Neural crest cell (in vitro differentiated cells): ENCODE measurements at places on chromosomes 1 and 21.

GRCh38 chr1:223245983-223246382 lies 102.9 kb upstream of the TLR5 start:
- DNase-seq, result no peak

GRCh38 chr1:85692730-85693314 lies 15.4 kb downstream of the ZNHIT6 start:
- no peak for DNase-seq

DNA sequence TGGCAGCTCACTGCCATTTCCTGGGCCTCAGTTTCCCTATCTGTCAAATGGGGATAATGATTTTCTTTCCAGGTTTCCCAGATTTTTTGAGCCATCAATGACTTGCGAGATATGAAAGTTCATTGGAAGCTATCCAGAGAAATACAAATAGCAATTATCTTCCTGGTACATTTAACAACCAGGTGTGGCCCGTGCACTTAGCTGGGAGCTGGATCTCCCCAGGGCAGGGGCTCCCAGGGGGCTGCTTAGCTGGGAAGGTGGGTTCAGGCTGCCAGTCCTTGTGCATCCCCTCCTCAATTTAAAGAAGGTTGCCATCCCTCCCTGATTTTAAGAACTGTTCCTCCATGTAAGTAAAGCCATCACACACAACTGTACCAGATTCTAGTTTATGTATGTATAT lies 3.6 kb upstream of the TMEM54 start:
- no peak for DNase-seq

DNA sequence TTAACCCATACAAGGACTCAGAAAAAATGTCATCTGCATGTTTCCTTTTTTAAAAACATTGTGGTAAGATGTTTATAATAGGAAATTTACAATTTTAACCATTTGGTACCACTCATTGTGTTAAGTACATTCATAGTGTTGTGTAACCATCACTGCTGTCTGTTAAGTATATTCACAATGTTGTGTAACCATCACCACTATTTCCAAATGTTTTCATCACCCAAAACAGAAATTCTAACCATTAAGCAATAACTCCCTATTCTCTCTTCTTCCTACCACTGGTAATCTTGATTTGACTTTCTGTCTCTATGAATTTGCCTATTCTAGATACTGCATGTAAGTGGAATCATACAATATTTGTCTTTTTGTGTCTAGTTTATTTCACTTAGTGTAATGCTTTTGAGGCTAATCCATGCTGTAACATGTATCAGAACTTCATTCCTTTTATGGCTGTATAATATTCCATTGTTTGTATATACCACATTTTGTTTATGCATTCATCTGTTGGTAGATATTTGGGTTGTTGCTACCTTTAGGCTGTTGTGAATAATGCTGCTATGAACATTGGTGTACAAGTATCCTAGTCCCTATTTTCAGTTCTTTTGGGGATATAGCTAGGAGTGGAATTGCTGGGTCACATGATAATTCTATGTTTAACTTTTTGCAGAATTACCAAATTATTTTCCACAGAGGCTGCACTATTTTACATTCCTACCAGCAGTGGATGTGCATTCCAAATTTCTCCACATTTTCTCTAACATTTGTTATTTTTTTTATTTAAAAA lies 14.1 kb downstream of the HIPK1 start:
- DNase-seq, result no peak

DNA sequence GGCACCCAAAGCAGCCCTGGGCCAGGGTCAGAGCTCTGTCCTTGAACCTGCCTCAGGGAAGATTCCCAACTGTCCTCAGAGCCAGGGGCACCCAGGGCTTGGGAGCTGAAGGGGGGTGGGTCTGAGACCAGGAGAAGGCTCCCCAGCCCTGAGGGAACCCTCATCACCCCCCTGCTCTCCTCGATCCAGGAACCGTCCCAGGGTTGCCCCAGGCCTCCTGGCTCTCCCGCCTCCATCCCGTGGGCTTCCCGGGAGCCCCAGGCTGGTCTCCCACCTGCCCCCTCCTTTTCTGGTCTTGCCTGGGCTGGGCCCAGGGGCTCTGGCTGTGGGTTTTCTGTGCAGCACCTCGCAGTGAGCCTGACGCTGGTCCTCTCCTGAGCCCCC lies 6.7 kb upstream of the SAMD11 start:
- DNase-seq, result no peak

GRCh38 chr1:194355488-194356106 lies 1169.2 kb upstream of the B3GALT2 start:
- no peak for DNase-seq

DNA sequence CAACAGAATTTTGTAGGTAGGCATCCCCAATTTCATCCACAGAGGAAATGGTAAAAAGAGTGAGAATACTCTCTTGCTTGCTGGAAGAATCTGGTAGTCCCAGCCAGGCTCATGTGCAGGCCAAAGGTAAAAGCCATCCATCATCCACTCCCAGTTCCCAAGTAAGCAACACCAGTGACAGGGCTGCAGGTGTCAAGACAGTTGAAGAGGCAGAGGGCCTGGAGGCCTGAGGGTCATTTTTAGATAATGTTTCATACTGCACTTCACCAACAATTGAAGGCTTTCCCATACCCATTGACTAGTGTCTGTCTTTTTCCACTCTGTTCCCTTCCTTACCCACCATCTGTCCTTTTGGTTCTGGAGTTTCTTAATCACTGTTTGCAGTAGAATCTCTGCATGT lies 141.7 kb upstream of the L1TD1 start:
- DNase-seq, result no peak

- DNase-seq, result no peak
Measured at GRCh38 chr1:157357111-157357510, 195.2 kb downstream of the FCRL5 start.

- DNase-seq, result no peak
Measured at GRCh38 chr1:43225168-43225567, 44.6 kb upstream of the TMEM125 start.

DNA sequence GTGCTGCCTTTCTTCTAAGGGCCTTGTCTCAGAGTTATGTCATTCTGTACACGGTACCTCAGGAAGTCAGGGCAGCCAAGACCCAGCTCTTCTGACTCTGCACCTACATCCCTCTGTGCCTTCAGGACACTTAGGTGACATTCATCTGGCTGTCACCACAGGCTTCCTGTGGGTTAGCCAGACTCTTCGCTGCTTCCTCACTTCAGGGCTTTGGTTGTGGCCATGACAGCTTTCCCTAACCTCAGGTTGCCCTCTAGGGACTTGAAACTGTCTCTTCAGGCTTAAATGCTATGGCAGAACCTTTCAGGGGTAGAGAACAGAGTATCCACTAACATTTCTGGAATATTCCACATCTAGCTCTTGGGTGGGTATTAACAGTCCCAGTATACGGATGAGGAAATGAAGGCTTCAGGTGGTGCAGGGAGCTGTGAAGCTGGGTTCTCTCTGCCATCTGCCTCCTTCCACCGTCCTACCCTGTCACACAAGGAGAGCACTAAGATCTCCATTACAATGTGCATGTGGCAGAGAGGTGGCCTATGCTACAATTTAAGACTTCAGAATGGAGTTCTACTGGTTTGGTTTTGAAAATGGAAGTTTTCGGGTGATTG lies 9.9 kb downstream of the TSSK3 start:
- no peak for DNase-seq

DNA sequence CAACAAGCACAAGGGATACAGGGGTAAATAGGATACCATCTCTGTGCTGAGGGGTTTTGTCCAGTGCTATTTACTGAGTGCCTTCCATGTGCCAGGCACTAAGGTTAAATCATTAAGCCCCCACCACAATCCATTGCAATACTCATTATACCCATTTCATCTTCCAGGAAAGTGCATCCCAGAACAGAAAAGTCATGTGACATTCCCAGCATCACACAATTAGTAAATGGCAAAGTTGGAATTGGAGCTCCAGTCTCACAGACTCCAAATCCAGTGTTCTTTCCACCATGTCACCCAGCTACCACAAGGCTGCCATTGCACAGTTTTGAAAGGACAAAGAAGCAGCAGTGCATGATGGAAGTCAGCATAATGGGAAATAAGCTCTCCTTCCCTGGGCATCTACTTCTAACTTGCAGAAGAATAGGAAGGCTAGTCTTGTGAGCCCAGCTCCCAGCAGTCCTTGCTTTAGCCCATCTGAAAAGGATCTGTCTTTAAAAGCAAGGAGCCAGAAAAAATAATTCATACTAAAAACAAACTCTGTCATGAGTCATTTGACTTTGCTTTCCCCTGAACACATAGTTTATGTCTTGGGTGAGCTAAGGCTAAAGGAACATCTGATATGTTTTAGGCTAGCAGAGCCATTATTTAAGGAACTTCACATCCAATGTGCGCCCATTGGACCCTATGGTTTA lies 111.4 kb upstream of the HOOK1 start:
- DNase-seq, result no peak

GRCh38 chr1:162987866-162988265 lies 81.3 kb upstream of the RGS4 start:
- DNase-seq, result no peak

DNA sequence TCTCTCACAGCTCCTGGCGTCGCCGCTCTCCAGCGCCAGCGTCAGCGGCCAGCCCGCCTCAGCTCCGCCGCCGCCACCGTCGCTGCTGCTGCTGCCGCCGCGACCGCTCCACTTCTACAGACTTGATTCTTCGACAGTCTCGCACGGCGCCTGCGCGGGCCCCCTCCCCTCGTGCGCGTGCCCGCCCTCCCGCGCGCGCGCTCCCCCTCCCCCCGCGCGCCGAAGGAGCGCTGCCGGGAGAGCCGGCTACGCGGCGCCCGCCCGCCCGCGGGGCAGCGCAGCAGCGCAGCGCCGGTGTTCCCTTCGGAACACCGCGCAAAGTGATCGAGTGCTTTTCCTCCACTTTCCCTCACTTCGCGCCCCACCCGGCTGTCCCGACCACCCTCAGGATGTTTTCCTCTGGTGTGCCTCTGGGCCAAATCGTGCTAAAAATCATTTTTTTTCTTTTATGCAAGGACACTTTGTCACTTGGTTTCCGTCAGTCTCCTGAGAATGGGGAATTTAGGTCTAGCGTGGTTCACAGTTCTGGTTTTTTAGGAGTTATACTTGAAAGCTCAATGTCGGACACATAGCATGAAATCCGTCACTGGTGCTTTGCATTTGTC lies at the start of gene IRF2BP2:
IRF2BP2 (minus strand) TSS at position 118 of the 605 bp plus-strand sequence. CDS start 684 bp downstream, outside the sequence.
- DNase-seq, result peak; percentile 63

GRCh38 chr1:164589961-164590507 lies 31.1 kb downstream of the PBX1 start:
- DNase-seq, result no peak

DNA sequence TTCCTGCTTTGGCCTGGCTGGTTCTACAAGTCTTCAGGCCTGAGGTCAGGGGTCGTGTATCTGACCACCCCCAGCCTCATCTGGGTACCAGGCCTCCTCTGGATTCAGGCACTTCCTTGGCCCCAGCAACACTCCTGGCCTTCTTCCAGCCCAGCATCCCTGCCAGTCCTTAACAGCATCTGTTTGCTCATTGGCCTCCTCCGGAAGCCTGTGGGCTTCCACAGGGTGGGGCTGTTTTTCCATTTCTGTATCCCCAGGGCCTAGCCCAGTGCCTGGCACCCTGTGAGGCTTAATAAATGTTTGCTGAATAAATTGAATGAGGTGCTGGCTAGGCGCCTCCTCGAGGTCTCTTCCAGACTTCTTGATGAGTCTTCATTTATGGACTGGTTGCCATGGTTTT lies 21.5 kb upstream of the GPR37L1 start:
- DNase-seq, result no peak

DNA sequence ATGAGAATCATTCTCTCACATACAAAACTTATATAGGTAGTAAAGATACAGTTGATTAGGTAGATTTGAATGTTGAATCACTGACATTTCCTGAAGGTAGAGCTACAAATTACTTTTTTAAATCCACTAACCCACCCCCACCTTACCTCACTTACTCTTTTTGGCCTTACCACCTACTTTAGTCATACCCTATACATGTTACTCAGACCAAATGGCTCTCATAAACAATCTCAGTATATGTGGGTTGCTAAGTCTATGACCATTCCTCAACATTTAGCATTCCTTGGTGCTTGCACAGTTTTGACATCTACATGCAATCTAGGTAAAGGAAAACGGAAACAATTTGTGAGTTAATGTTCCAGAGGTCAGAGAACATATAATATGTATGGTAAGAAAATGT lies 26.3 kb downstream of the SYDE2 start:
- DNase-seq, result no peak

- DNase-seq, result no peak
Measured at GRCh38 chr1:165875171-165875570, 47.8 kb downstream of the UCK2 start.

- DNase-seq, result peak; percentile 9
Measured at GRCh38 chr1:85047472-85048295, 616 bp downstream of the MCOLN3 start.

GRCh38 chr1:84096176-84096575 lies 47.9 kb upstream of the PRKACB start:
- DNase-seq, result no peak

DNA sequence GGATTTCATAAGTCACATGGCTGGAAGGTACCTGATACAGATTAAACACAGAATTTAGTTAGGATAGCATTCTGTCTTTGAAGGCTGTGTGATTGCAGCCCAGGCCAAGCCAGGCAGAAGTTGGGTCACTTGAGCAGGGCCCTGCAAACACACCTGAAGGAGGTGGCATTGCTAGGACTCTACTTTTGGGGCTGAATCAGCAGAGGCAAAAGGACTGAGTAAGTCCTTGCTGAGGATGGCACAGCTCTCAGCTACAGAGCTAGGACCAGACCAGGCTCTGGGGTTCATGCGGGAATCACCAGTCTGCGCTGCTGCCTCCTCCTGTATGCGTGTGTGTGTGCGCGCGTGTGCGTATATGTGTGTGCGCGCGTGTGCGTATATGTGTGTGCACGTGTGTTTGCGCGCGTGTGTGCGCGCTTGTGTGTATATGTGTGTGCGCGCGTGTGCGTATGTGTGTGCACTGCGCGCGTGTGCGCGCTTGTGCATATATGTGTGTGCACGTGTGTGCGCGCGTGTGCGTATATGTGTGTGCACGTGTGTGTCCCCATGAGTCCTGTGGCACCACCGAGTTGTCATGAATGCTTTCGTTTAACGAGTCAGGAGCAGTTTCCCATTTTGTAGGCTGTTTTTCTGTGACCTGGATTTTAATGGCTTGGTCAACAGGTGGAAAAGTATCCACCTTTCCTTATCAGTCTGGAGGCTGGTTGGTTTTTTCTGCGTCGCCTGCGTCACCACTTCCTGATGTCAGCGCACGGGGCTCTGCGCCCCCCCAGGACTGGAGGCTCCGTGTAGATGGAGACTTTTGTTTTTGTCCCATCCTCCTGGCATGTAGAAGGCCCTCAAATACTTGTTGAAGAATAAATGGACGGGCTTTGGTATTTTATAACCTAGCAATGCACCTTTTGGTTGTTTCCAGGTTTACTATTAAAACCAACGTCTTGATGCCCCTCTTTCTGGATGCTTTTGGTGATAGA lies 34.7 kb downstream of the ADARB1 start:
- no peak for DNase-seq

GRCh38 chr1:101051688-101052638 lies 26.4 kb upstream of the DPH5 start:
- DNase-seq, result no peak

DNA sequence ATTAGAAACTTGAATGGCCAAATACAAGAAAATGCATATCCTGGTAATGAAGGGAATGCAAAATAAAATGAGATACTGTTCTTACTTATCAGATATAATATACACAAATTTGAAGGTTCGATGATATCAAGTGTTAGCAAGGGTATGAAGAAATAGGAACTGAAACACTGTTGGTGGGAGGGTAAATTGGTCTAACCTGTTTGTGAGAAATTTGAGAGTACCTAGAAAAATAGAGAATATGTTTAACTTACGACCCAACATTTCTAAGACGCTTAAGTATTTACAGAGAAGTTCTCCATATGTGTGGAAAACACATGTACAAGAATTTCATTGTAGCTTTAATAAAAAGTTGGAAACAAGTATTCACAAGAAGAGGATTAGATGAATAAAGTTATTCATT lies 25.9 kb downstream of the ATG4C start:
- DNase-seq, result no peak

- DNase-seq, result no peak
Measured at GRCh38 chr21:39690454-39690853, 54.5 kb upstream of the IGSF5 start.
